ENCODE measurements at places on chromosomes 5 and 9.

GRCh38 chr5:168706655-168707069 is 127.5 kb upstream of the PANK3 start:
- peak; percentile 29 for DNase-seq

GRCh38 chr5:33474004-33474403 is 33.2 kb downstream of the TARS1 start:
- DNase-seq, result no peak

DNA sequence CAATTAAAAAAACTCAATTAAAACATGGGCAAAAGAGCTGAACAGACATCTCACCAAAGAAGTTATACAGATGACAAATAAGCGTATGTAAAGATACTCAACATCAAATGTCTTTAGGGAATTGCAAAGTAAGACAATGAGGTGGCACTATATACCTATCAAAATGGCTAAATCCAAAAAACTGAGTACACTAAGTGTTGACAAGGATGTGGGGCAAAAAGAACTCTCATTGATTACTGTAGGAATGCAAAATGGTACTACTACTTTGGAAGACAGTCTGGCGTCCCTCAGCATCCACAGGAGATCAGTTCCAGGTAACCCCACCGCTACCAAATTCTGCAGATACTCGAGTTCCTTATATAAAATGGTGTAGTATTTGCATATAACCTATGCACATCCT is 198.1 kb downstream of the DAB2IP start:
- DNase-seq, result no peak

GRCh38 chr9:21833090-21833801 is 30.8 kb downstream of the MTAP start:
- no peak for DNase-seq

GRCh38 chr9:7973123-7973522 is 173.5 kb upstream of the DMAC1 start:
- DNase-seq, result no peak

DNA sequence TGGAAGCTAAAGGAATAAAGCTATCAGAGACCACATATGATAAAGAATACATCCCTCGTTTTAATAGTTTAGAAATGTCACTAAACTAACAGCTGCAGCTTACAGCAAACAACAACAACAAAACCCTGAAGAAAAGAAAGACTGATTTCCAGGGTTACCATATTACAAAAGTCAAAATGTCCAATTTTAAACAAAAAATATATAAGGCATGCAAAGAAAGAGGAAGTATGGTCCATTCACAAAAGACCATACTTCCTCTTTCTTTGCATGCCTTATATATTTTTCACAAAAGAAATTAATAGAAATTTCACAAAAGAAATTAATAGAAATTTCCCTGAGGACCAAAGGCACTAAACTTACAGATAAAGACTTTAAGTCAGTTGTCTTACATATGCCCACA is 354.2 kb downstream of the ARL15 start:
- no peak for DNase-seq

DNA sequence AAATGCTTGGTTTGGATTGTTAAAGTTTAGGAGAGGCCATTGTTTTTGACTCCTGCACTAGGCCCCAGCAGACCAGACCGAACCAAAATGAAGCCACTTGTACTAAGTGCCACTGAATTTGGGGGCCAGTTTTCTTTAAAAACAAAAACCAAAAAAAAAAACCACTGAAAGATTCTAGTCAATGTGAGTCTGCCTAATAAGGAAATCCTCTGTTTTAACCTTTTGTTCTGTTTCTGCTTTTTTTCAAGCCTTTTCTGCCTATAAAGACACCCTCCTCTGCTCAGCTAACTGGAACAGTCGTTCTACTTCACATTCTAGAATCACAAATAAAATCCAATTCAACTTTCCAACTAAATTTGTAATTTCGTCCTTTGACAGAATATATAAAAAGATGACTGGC is 64.9 kb downstream of the SERINC5 start:
- DNase-seq, result no peak

DNA sequence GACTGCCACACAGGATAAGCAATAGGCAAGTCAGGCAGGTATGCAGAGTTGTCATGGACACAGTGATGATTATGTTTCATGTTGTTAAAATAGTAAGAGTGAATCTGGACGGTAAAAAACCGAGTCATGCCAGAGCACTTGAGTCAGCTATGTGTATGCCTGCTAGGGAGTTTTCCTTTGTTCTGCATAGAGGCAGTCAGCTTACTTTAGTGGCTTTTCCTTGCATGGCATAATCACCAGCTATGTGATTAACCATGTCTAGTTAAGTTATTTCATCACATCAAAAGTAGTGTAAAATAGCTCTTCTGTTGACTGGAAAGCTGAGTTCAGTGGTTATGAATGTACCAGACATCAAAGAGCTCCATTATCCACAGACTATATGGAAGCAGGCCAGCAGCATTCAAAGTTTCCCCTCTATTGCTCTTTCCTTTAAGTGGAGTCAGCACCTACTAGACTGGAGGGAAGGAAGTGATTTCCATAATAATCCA is 989.8 kb downstream of the TLE1 start:
- DNase-seq, result no peak

DNA sequence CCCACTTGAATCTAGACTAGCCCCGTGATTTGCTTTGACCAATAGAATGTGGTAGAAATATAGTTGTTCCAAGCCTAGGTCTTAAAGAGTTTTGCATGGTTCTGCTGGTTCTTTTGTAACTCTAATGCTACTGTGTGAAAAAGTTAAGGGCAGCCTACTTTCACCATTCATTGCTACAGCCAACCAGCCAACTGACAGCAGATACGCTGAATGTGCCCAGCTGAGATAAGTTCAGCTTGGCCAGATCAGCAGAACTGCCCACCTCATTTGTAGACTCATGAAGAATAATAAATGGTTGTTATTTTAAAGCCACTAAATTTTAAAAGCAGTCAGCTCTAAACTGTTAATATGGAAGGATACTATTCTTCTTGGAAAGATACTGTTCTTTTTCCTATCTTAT is 23.9 kb downstream of the NR3C1 start:
- no peak for DNase-seq

Data from renal cortex interstitium (tissue), 15 donors.